MG63 (cell line): ENCODE measurements at places on chromosomes 16 and 17. TPM values are rescaled to one million over a fixed set of nuclear protein-coding genes. Genes with fewer than 3 reads are reported as not detected.

DNA sequence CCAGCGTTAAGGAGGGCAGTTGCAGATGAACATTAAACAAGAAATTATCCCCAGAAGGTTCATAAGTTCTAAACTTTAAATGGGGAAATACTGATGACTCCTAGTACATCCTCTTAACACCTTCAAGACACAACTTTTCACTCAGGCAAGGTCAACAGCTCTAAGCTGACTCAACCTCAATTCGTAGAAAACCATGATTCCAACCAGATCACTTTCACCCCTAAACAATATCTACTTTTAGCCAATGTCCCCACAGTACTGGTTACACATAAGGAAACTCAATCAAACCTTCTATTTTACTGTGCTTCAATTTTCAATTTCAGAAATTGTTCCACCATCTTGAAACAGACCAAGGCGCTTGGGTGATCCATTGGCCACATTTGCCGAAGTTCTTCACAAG lies 2.3 kb downstream of the CDYL2 start:
- DNase-seq, result no peak

CMC2 gene
- 69.6 and 184 TPM in 2 replicates for total RNA-seq

HAS3 gene
- total RNA-seq, result 65.0 and 71.9 TPM in 2 replicates

DNA sequence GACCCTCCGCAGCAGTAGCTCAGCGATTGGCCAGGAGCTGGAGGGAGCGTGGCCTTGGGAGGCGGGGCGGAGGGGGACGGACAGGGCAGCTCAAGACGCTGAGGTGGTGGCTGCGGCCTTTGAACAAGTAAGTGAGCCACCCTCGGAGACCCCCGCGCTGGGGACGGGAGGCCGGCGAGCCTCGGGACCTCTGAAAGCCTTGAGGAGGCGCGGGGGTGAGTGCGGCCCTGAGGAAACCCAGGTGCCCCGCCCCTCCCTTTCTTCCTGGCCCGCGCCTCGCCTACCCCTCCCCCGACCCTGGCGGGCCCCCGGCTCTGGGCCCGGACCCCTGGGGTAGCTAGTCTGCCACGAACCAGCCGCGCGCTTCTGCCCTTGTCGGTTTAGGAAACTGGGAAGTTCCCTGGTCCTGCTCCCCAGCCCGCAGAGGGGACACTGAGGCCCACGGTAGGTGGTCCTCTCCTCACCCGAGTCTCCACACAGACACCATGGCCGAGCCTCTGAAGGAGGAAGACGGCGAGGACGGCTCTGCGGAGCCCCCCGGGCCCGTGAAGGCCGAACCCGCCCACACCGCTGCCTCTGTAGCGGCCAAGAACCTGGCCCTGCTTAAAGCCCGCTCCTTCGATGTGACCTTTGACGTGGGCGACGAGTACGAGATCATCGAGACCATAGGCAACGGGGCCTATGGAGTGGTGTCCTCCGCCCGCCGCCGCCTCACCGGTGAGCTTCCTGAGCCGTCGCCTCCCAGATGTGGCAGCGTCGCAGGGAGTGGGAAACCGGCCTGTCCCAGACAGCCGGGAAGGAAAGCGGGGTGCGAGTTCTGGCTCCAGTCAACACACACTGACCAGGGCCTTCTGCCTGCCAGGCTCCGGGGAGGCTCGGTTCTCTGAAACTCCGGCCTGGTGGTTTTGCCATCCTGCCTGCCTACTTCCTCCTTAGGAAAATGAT lies at the start of gene MAPK7:
Gene MAPK7 (plus strand): TSS at position 83 of the 945 bp plus-strand sequence. CDS start 403 bp downstream, at position 486.
- no peak for DNase-seq

- DNase-seq, result no peak
Observed at GRCh38 chr16:48810803-48811453, 200.9 kb upstream of the N4BP1 start.

GRCh38 chr17:77742579-77742978 lies 215.9 kb upstream of the TNRC6C start:
- DNase-seq, result no peak

DNA sequence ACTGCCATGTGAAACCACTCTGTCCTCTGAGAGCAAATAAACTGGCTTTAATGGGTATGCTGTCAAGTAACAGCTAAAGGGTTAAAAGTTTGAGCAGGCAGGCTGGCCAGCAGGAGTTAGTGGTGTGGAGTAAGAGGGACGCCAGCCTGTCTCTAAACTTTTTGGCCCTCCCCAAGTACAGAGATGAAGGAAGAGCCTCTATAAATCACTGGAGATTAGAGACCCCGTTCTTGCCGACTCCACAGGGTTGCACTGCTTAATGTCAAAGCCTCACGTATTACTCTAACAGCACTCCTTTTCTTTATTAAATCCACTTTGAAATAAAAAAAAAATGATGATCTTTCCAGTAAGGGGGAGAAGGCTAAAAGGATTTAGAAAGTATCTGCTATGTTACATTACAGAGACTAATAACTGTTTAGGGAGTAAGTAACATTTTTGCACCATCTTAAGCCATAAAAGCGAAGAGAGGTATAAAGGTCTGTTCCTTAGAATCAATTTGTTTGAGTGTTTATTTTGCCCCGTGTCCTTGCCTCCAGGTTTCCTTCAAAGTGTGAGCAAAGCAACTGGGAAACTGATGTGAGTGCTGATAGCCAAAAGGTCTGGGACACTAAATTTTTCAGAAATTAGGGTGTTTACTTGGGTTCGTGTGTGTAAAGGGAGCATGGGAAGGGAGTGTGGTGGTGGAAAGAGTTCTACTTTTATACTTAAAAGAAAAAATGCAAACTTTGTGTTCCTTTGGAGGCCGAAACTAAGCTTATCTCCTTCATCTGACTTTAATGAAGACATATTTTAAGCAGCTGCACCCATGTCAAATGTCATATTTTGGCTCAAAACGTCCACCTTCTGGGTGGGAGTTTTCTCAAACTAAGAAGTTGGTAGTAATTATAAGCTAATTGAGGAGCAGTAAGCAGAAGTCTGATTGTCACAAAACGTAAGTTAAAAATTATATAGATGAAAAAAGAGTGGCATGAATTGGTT lies 109.9 kb upstream of the TBX2 start:
- no peak for DNase-seq

DNA sequence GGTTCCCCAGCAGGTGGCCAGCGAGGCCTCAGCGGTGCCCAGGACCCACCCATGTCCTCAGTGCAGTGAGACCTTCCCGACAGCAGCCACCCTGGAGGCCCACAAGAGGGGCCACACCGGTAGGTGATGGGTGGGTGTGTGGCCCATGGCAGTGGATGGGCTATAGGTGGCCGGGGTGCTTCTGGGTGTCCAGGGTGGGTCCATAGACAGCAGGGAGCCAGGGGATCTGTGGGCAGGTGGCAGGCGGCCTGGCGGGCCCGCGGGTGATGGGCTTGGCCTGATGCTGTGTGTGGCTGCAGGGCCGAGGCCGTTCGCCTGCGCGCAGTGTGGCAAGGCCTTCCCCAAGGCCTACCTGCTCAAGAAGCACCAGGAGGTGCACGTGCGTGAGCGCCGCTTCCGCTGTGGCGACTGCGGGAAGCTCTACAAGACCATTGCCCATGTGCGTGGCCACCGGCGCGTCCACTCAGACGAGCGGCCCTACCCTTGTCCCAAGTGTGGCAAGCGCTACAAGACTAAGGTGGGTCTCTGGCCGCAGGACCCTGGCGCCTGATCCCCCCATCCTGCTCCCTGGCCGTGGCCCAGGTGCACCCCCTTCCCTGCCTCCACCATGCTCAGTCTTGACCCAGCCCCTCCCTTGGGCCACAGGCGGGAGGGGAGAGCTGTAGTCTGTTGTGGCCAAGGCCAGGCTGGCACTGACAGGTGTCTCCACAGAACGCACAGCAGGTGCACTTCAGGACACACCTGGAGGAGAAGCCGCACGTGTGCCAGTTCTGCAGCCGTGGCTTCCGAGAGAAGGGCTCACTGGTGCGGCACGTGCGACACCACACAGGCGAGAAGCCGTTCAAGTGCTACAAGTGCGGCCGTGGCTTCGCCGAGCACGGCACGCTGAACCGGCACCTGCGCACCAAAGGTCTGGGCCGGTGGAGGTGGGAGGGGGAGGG lies 2.1 kb upstream of the DNASE1L2 start:
- DNase-seq, result no peak

- DNase-seq, result no peak
Observed at GRCh38 chr16:9499941-9500593, 408.6 kb downstream of the HAPSTR1 start.

DNA sequence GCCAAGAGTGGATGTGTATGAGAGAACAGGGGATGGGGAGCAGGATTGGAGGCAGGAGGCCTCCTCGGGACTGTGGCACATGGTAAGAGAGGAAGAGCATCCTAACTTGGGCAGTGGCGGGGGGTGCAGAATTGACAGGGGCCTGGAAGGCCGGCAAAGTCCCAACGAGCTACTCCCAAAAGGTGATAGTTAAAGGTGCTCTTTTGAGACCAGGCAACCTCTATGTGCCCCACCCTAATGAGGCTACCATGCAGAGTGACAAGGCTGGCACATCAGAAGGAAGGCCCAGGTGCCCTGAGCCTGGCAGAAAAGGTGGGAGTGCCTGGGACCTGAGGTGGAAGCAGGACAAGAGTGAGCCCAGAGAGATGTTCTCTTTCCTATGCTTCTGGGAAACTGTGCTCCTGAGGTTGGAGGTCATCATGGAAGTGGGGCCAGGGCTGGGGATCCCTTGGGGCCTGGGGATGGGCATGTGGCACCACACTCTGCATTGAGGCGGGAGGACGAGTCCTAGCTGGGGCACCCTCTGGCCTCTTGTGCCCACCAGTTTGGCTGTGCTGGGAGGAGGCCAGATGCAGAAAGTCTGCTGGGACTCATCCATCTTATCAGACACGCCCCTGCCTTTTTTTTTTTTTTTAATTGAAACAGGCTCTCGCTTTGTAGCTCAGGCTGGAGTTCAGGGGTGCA lies 5.9 kb downstream of the RAB11FIP4 start:
- no peak for DNase-seq

NPIPA5 gene
- total RNA-seq, result 2.1 and 16.7 TPM in 2 replicates

IRX3 gene
- 24.3 and 28.8 TPM in 2 replicates for total RNA-seq

CACNG3 gene
- not detected in 2 replicates for total RNA-seq

SLC12A3 gene
- not detected in 2 replicates for total RNA-seq
